RWPE2 (cell line): ENCODE measurements at places on chromosomes 6 and 20.

- DNase-seq: no peak
- no peak overlapping the region for H3K27ac ChIP-seq
- no peaks in the 10 kb centered on the region for H3K4me1 ChIP-seq
- H3K36me3 ChIP-seq: no peaks in the 10 kb centered on the region
- no peak overlapping the region for H3K4me3 ChIP-seq
Observed at GRCh38 chr6:47352194-47352920, 42.7 kb upstream of the TNFRSF21 start.

- no peak overlapping the region for H3K4me3 ChIP-seq
- H3K4me1 ChIP-seq: no peaks in the 10 kb centered on the region
- no peaks in the 10 kb centered on the region for H3K27me3 ChIP-seq
- no peak overlapping the region for H3K27ac ChIP-seq
- H3K36me3 ChIP-seq: peaks cover 5% of the 10 kb centered on the region
- no peak for DNase-seq
Observed at GRCh38 chr6:15268137-15268908, 22.5 kb downstream of the JARID2 start.

GRCh38 chr20:56060486-56060885 lies 55.2 kb upstream of the CBLN4 start:
- H3K4me1 ChIP-seq: peaks cover 10% of the 10 kb centered on the region
- H3K27me3 ChIP-seq: no peaks in the 10 kb centered on the region
- no peak overlapping the region for H3K27ac ChIP-seq
- no peak overlapping the region for H3K4me3 ChIP-seq

- H3K27ac ChIP-seq: no peak overlapping the region
- H3K27me3 ChIP-seq: no peaks in the 10 kb centered on the region
- H3K4me3 ChIP-seq: no peak overlapping the region
Observed at GRCh38 chr20:62052336-62052841, 13.3 kb downstream of the TAF4 start.

GRCh38 chr6:28401172-28401571 lies 1.6 kb upstream of the ZSCAN12 start:
- no peak overlapping the region for H3K4me3 ChIP-seq
- no peak for DNase-seq
- peaks cover 19% of the 10 kb centered on the region for H3K4me1 ChIP-seq
- H3K27ac ChIP-seq: no peak overlapping the region

DNA sequence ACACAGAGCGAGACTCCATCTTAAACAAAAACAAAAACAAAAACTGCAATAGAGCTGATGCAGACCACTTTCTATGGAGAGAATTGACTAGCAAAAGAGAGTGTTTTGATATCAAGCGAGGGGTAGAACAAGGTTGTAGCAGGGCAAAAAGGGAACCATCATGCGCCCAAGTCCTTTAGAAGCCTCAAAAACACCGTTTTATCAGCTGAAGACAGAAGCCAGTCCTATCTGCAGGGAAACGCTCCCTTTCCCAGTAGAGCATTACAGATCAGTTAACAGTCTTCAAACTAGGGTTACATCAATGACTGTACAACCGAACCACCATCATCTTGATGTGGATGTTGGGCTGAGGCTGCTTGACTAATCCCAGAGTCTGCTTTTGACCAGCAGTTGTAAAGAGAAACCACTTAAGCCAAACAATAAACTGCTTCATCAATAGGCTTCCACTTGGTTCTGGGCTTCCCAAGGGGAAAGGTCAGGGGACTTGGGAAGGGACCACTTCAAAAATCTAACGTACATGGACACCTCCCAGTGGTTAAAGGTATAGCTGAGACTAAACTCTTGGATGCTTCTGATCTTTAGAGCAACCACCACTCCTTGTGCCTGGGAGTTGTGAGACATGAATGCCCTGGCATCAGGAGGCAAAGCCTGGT lies 59.6 kb upstream of the SPDEF start:
- no peak for DNase-seq
- no peaks in the 10 kb centered on the region for H3K4me1 ChIP-seq
- no peak overlapping the region for H3K4me3 ChIP-seq
- no peaks in the 10 kb centered on the region for H3K27me3 ChIP-seq
- H3K27ac ChIP-seq: no peak overlapping the region
